ENCODE measurements at places on chromosomes 2 and 18. TPM values are rescaled to one million over a fixed set of nuclear protein-coding genes. Genes with fewer than 3 reads are reported as not detected.

DNA sequence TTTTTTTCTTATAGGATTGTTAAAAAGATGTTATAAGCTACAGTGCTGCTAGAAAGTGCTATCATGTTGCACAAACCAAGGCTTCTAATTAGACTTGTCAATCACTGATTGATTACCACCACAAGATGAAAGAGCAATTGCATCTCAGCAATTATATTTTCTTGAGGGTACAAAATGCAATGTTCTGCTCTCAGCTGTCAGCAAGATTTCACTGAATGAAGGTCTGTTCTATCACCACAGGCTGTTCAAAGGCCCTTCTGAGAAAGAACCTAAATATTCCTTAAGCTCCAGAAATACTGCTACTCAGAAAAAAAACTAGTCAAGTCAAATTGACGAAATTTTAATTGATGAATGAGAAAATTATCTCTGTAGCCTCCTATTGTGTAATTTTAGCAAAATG is 301.9 kb upstream of the KYNU start:
- H3K27ac ChIP-seq: no peak overlapping the region
- no peak overlapping the region for H3K4me3 ChIP-seq
- H3K27me3 ChIP-seq: no peaks in the 10 kb centered on the region
- no peaks in the 10 kb centered on the region for H3K36me3 ChIP-seq

DNA sequence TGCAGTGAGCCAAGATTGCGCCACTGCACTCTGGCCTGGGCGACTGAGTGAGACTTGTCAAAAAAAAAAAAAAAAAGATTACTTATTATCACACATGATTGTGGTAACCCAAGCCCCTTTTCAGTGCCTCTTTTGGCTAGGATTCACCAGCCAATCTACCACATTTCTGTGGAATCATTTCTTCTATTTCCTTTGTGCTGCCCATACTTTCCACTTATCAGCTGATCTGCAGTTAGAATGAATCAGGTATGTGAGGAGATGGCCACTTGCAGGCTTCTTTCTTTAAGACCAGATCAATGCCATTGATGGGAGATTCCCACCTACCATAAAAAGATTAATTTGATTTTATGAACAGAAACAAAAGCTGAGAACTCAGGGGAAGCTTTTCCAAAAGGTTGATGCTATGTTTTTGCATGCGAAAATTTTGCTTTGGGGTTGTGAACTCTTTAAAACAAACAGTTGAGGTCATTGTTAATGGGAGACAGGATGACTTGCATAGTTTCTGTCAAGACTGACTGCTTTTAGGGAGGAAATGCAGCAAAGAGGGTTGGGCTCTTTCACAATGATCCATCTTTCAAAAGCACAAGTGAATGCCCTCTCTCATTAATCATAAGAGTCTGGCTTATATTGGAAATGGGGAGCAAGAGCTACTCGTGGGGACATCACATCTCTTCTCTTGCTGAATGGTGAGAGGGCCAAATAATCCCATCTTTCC is 66.9 kb upstream of the CYP26B1 start:
- no peaks in the 10 kb centered on the region for H3K27me3 ChIP-seq
- no peak overlapping the region for H3K4me3 ChIP-seq
- DNase-seq: no peak
- H3K36me3 ChIP-seq: peaks cover 2% of the 10 kb centered on the region
- no peak overlapping the region for H3K27ac ChIP-seq

DNA sequence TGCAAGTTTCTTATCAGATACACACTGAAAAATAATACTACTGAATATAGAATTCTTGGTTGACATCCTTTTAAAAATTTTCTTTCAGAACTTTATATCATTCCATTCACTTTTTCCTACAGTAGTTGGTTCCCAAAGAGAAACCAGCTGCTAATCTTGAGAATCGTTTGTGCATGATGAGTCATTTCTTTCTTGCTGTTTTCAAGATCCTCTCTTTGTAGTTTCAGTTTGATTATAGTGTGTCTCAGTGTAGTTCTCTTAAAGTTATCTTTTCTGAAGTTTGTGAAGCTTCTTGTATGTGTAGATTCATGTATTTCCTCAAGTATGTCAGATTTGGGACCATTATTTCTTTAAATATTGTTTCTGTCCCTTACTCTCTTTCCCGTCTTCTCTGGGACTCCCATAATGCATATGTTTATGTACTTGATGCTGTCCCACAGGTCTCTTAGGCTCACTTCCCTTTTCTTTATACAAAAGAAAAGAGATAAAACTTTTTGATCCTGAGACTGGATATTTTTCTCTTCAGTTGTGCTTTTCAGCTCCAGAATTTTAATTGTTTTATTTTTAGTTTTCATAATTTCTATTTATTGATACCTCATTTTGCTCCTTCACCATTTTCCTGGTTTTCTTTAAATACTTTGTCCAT is 801.0 kb downstream of the TDRD15 start:
- DNase-seq: no peak
- H3K4me3 ChIP-seq: no peak overlapping the region
- H3K27ac ChIP-seq: no peak overlapping the region
- no peaks in the 10 kb centered on the region for H3K4me1 ChIP-seq
- no peaks in the 10 kb centered on the region for H3K36me3 ChIP-seq

DNA sequence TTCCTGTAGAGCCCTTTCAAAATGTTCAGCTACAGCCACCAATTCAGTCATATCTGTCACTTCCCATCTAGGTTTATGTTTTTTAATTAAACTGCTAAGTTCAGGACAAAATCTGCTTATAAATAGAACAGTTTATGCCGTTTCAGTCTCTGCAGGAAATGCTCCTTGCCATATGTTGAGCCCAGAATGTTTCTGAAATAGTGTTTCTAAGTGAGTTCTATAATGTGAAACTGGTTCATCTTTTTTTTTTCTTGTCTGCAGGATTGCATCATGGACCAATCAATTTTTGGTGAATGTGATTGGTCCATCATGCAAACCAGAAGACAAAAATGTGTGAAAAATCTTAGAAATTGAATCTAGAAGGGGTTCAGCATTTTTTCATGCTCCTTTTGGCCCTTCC is 30.2 kb upstream of the RHOB start:
- DNase-seq: no peak
- H3K27me3 ChIP-seq: peaks cover 9% of the 10 kb centered on the region
- no peaks in the 10 kb centered on the region for H3K36me3 ChIP-seq
- H3K4me3 ChIP-seq: no peak overlapping the region
- no peaks in the 10 kb centered on the region for H3K4me1 ChIP-seq

DNA sequence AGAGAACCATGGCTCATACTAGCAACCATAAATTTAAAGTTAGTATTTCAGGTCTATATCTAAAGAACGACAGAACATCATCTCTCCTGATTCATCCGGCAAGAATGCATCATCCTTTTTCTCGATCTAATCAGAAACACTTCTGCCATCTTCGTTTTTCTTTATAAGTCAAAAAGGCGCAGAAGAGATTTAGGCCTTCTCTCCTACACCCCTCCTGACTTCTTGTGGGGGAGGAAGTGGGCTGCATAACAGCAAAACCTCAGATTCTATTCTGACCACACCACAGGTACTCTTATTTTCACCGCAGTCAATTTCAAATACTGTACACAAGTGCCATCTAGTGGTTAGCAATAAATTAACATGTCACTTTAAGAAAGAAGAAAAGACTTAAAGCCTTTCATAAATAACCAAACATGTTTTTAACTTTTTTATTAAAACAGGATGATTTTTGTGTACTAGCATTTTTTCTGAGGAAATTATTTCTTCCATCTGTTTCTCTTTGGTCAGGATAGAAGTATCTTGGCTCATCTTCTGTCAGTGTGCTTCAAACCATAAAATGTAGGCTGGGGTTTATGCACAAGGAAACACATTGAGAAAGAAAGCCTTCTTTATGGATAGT is 48.4 kb upstream of the PIK3C3 start:
- H3K4me1 ChIP-seq: peaks cover 12% of the 10 kb centered on the region
- no peak overlapping the region for H3K4me3 ChIP-seq
- H3K27me3 ChIP-seq: peaks cover 1% of the 10 kb centered on the region
- peak overlapping the region; percentile 7 for H3K27ac ChIP-seq
- no peaks in the 10 kb centered on the region for H3K36me3 ChIP-seq

- H3K36me3 ChIP-seq: no peaks in the 10 kb centered on the region
- H3K27me3 ChIP-seq: peaks cover 5% of the 10 kb centered on the region
These were observed 212.0 kb upstream of the MYT1L start for GRCh38 chr2:2542966-2543611.

GRCh38 chr2:74004212-74005182 is 19.8 kb downstream of the TET3 start:
- H3K4me1 ChIP-seq: peaks cover 70% of the 10 kb centered on the region
- peaks cover 9% of the 10 kb centered on the region for H3K36me3 ChIP-seq
- no peak overlapping the region for H3K27ac ChIP-seq
- no peak for DNase-seq
- H3K27me3 ChIP-seq: no peaks in the 10 kb centered on the region

DNA sequence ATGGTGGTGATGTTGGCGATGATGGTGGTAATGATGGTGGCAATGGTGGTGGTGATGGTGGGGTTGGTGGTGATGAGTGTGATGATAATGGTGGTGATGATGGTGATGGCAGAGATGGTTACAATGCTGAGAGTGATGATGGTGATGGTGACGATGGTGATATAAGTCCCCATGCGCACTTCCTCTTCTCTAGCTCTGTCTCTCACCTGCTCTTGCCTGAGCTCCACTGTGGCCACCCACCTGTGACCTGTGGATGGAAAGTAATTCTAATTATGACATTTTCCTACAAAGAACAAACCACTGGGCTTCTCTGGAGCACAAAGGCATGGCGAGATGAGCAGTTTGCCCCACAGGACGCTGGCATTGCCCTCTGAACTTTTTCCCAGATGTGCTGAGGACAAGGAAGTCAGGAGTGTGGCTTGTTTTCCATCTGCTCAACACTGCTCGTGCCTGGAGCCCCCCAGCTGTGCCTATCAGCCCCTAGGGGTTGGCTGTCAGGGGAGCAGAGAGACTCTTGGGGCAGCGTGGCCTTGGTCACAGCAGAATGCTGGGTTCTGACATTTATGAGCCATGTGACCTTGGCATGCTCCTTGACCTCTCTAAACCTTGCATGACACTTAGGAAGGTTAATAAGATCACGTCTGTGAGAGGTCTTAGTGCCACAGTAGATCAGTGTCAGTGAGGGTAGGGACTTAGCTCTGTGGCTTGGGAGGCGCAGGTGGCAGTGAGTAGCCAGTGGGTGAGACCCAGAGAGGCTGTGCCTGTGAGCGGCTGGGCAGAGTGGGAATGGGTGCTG is 68.4 kb downstream of the RRM2 start:
- DNase-seq: no peak
- no peak overlapping the region for H3K27ac ChIP-seq
- H3K4me1 ChIP-seq: peaks cover 7% of the 10 kb centered on the region

DNA sequence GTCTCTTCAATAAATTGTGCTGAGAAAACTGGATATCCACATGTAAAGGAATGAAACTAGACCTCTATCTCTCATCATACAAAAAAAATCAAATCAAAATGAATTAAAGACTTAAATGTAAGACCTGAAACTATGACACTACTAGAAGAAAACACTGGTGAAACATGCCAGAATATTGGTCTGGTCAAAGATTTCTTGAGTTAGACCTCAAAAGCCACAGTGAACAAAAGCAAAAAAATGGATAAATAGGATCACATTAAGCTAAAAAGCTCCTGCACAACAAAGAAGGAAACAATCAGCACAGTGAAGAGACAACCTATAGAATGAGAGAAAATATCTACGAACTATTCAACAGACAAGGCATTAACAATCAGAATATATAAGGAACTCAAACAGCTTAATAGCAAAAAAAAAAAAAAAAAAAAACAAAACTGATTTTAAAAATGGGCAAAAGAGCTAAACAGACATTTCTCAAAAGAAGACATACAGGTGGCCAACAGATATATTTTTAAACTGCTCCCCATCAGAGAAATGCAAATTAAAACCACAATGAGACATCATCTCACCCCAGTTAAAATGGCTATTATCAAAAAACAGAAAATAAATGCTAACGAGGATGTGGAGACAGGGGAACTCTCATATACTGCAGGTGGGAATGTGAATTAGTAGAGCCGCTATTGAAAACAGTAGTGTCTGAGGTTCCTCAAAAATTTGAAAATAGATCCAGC is 66.3 kb downstream of the NCKAP1 start:
- no peaks in the 10 kb centered on the region for H3K27me3 ChIP-seq
- no peak overlapping the region for H3K27ac ChIP-seq
- H3K36me3 ChIP-seq: peaks cover 2% of the 10 kb centered on the region
- H3K4me1 ChIP-seq: no peaks in the 10 kb centered on the region

DNA sequence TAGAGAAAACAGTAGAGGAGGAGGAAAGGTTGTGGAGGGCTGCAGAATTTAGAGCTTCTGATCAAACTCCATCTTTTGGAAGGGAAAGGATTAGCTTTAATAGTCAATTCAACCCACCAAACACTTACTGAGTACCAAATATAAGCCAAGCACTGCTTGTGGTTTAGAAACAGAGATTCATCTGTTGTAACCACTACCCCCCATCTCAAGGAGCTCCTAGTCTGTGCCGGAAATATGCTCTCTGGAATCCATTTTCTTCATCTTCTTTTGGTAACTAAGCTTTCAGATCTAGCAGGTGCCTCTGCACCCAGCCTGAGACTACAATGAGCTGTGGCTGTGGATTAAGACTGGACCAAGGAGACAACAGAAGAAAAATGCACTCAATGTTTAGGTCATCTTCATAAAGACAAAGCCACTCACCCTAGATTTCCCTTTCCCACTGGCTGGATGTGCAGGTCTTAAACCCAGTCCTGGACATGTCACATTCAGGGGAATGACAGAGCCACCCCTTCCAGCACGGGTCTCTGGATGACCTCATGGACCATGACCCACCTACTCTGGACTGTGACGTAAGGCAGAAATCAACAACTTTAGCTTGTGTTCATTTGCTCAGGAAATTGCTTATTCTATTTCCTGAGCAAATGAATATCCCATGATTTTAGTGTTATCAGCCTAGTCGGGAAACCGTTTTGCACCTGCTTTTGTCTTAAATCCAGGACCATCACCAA is 52.9 kb downstream of the EPB41L3 start:
- H3K27ac ChIP-seq: no peak overlapping the region
- H3K4me3 ChIP-seq: no peak overlapping the region
- DNase-seq: no peak

DNA sequence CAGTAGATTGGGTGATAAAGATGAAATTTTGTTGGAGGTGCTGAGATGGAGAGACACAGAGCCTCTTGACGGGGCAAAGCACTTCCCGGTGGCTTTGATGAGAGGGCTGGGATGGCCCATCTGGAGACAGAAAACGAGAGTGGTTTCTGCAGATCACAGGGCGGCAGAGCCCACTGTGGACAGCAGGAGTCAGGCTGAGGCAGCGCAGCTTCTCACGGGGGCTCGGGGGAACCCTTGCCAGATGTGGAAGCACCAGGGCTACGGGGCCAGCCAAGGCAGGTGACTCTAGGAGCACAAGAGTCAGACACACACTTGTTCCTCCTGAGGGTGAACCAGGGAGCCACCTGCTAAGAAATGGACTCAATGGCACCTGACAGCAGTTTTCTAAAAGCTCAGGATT is 78.5 kb downstream of the TPO start:
- H3K27ac ChIP-seq: no peak overlapping the region
- H3K4me3 ChIP-seq: no peak overlapping the region
- H3K36me3 ChIP-seq: no peaks in the 10 kb centered on the region
- DNase-seq: no peak
- no peaks in the 10 kb centered on the region for H3K27me3 ChIP-seq

- H3K27me3 ChIP-seq: peaks cover 33% of the 10 kb centered on the region
- H3K4me1 ChIP-seq: no peaks in the 10 kb centered on the region
- no peak overlapping the region for H3K4me3 ChIP-seq
- DNase-seq: no peak
- H3K27ac ChIP-seq: no peak overlapping the region
These were observed 12.3 kb downstream of the LIMS2 start for GRCh38 chr2:127662937-127663565.

NDC80 gene
- 81.3 TPM for total RNA-seq

TBC1D8 gene
- 3.3 TPM for total RNA-seq

SRSF7 gene
- total RNA-seq: 333 TPM

SKOR2 gene
- total RNA-seq: not detected

CHST10 gene
- 9.5 TPM for total RNA-seq

FZD7 gene
- total RNA-seq: 0.65 TPM

RUFY4 gene
- total RNA-seq: 0.76 TPM

CD302 gene
- 0.43 TPM for total RNA-seq

GPC1 gene
- total RNA-seq: 1.2 TPM

REEP1 gene
- total RNA-seq: 0.25 TPM

ALPP gene
- total RNA-seq: not detected

Measured in activated CD8-positive, alpha-beta T cell treated with anti-CD3 and anti-CD28 coated beads for 36 hours (primary cell).